ENCODE measurements at places on chromosomes 3 and 15.
A peak's percentile ranks its signal among the peaks of the same experiment; 100 is the strongest.

DNA sequence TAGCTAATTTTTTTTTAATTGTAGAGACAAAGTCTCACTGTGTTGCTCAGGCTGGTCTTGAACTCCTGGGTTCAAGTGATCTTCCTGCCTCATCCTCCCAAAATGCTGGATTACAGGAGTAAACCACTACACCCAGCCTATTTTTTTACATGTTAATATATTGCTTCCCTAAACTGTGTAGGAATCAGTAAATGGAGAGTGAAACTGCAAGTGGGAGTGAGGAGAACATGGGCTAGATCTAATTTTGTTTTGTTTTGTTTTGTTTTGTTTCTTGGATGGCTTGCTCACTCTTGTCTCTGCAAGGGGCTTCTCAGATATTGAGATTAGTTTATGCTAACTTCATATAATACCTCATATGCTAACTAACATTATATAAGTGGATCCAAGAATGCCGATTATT is 31.5 kb downstream of the PARP15 start:
- no peak for DNase-seq

GRCh38 chr3:30418443-30418842 is 188.0 kb upstream of the TGFBR2 start:
- DNase-seq = no peak

DNA sequence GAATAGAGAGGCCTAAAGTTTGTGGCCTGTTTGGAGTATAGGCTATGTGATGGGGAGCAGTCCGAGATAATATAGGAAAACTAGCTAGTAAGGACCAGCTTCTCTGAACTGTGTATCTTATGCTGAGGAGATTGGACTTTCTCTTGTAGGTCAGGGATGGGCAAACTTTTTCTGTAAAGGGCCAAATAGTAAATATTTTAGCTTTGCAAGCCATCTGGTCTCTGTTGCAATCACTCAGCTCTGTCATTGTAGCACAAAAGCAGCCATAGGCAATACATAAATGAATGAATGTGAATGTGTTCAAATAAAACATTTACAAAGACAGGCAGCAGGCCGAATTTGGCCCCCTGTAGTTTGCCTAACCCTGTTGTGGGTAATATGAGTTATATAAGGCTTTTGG is 24.5 kb downstream of the TMOD3 start:
- DNase-seq = no peak

DNA sequence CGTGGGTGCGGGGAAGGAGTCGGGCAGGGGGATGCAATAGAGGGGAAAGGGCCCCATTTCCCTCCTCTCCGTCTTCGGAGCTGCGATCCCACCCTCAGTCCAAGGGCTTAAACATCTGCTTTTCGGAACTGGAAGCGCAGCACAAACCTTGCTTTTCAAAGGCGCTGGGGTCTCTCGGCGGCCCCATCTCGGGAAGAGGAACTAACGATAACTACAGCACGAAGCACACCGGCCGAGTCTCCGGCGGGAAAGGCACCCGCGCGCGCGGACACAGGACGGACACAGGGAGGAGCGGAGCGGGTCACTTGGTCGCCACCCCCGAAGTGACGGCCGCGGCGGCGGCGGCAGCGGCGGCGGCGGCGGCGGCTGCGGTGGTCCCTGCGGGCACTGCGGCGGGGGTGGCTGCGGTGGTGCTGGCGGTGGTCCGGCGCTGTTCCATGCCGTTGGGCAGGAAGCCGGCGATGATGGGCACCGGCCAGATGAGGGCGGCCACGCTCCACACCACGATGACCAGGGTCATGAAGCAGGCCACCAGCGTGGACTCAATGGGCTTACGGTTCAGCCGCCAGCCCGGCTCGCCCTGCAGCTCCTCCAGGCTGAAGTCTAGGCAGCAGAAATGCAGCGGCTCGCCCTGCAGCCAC is 1.1 kb downstream of the TMEM158 start:
- no peak for DNase-seq

GRCh38 chr3:42210726-42211125 is 55.3 kb downstream of the CCK start:
- no peak for DNase-seq

GRCh38 chr3:172167892-172168648 is 128.7 kb downstream of the FNDC3B start:
- DNase-seq = no peak

- DNase-seq = no peak
These were observed 9.0 kb downstream of the ARPP21 start for GRCh38 chr3:35648347-35648746.

DNA sequence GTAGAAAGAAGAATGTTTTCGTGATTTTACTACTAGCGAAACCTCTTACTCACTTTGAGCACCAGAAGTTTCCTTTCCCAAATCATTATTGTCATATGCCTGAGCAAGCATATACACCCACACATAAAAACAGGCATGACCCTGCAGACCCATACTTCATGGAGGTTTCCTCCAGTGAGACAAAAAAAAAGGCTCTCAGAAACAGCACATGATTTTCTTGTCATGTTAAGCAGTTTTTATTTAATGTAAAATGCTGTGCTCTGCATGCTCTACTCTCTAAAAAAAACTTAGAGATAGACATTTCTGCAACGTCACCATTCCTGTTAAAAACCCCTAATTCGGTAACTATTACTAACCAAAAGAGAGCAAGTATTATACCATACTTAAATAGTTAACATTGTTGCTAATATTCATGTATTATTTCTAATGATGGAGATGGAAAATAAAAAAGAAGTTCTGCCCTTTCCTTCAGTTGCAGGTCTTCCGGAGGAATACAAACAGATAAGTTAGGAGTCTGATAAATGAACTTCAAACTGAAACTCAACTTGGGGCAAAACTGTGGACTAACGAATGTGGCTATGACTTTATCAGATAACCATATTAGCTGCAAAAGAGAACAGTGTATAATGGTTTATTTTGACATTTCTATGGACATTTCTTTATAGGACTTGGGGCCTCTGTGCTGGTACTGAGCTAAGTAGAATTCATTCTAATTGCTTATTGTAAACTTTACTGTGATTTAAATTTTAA is 15.9 kb downstream of the CD200R1 start:
- no peak for DNase-seq

- DNase-seq = no peak
These were observed 175.4 kb downstream of the MBNL1 start for GRCh38 chr3:152444029-152444641.

DNA sequence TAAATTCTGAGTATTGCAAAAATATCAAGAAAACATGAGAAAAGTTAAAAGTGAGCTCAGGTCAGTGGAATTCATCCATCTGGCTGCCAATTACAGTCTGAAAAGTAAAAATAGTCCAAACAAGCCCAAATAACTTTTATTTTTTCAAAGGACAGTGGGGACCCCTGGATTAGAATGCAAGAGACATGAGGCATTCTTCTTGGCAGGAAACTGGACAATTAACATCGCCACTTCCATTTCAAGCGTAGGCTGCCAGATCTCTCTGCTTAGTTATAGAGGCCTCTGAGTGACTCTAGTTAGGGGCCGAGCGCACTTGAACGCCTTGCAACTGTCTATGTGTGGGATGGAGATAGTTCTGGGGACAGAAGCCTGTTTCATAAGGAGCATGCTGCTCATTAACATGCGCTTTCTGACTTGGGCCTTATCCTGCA is 189.1 kb downstream of the GHSR start:
- no peak for DNase-seq

DNA sequence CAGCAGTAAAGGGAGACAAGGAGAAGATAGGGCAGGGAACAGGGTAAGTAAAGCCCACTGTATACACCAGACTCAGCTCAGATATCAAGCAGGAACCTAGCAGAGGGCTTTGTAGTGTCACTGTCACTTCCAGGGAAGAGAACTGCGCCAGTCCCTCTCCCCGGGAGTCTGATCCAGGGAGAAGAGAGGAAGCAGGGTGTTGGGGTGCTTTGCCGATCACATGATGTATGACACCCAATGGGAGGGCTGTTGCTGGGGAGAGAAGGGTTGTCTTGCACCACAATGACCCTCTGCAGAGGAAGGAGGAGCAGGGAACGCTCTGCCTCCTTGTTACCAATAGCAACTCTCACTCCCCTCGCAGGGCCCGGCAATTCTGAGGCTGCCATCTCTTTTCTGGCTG is 147.2 kb upstream of the SLC2A2 start:
- DNase-seq = no peak

DNA sequence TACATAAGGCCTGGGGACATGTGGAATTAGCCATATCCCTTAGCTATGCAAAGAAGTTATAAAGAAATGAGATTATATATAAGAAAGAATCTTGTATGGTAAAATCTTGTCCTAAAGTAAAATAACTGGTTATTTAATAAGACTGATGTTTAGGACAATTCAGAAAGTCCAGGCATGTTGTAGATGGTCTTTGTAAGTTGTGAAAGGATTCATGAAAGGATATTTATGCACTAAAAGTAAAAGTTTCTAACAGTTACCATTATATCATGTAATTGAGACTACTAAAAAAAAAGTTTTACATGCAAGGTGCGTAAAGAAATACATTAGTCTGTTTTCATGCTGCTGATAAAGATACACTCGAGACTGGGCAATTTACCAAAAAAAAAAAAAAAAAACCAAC is 146.3 kb downstream of the FMN1 start:
- DNase-seq = no peak

DNA sequence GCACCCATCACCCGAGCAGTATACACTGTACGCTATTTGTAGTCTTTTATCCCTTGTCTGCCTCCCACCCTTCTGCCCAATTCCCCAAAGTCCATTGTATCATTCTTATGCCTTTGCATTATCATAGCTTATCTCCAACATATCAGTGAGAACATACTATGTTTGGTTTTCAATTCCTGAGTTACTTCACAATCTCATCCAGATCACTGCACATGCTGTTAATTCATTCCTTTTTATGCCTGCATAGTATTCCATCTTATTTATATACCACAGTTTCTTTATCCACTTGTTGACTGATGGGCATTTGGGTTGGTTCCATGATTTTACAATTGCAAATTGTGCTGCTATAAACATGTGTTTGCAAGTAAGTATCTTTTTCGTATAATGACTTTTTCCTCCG is 564.7 kb upstream of the NECTIN3 start:
- no peak for DNase-seq

- DNase-seq = no peak
These were observed 407.1 kb downstream of the LSAMP start for GRCh38 chr3:116037954-116038911.

DNA sequence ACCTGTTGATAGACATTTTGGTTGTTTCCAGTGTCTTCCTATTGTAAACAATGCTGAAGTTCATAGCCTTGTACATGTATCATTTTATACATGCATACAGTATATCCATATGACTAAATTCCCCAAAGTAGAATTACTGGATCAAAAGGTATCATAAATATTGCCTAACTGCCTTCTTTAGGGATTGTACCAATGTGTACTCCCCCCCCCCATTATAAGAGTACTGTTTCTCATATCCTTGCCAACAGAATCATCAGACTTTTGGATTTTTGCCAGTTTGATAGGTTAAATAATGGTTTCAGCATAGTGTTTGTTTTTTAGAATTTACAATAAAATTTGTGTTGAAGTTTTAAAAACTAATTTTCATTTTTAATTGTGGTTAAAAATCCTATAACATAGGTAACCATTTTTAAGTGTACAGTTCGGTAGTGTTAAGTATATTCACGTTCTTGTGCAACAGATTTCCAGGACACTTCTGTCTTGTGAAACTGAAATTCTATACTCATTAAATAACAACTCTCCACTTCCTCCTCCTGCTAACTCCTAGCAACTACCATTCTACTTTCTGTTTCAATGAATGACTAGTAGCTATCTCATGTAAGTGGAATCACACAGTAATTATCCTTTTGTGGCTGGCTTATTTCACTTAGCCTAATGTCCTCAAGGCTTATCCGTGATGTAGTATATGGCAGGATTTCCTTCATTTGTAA is 30.8 kb upstream of the MAP3K13 start:
- DNase-seq = no peak

- no peak for DNase-seq
These were observed 117.5 kb upstream of the SEMA6D start for GRCh38 chr15:47599806-47600205.

- DNase-seq = no peak
These were observed 448.7 kb downstream of the TAFA4 start for GRCh38 chr3:68483601-68484000.

GRCh38 chr3:29409409-29409808 is 128.5 kb downstream of the RBMS3 start:
- no peak for DNase-seq

GRCh38 chr15:100373942-100374341 is 32.2 kb upstream of the ADAMTS17 start:
- DNase-seq = no peak

- no peak for DNase-seq
These were observed 35.2 kb downstream of the TSC22D2 start for GRCh38 chr3:150443331-150443741.

- no peak for DNase-seq
These were observed 236.5 kb downstream of the IL20RB start for GRCh38 chr3:137194301-137194700.

GRCh38 chr3:188108703-188109412 is 45.1 kb upstream of the LPP start:
- DNase-seq = no peak

- no peak for DNase-seq
These were observed 82.0 kb upstream of the WNT5A start for GRCh38 chr3:55569033-55569599.

GRCh38 chr3:11643605-11644087 is at the start of gene VGLL4:
TSS of gene VGLL4 (minus strand) at chr3:11643915. CDS start at chr3:11643518, 397 bp downstream.
- DNase-seq = peak; percentile 70

DNA sequence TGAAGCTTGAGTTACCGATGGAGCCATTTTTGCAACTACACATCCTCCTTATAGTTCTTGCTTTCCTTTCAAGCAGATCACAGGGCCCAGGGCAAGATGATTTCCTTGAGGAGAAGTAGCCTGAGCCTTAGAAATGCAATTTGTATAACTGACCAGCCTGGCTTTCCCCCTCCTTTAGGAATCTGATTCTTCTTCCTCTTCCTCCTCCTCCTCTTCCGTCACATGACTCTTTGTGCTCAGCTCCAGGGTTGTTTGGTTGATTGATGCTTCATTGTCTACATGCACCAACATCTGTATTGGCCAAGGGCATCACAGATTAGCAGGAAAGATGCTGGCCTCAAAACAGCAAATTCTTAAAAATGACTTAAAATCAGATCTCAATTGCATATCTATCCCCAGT is 3.3 kb downstream of the SNAPC5 start:
- no peak for DNase-seq

DNA sequence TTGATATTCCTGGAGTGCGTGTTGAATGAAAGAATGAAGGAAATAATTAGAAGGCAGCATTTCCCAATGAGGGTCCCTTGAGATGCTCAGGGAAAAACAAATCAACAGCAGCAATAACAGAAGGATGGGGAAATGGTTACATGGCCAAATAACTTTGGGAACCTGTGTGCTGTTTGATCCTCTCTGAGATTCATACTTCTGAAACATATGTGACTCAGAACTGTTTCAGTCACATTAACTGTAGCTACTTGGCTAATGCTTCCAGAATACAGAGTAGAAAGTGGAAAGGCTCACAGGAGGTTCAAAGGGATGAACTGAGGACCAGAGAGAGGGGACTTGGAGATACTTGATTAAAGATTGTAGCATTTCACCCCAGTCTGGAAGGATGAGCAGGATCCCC is 258.2 kb downstream of the SLCO3A1 start:
- DNase-seq = no peak

- no peak for DNase-seq
These were observed 317.8 kb downstream of the LPP start for GRCh38 chr3:188471723-188472122.
